ENCODE measurements at places on chromosomes 7 and 10. TPM values are rescaled to one million over a fixed set of nuclear protein-coding genes. Genes with fewer than 3 reads are reported as not detected.

The LIPK gene
- not detected for total RNA-seq

The DKK1 gene
- not detected for total RNA-seq

The C10orf53 gene
- total RNA-seq = not detected

The PON1 gene
- not detected for total RNA-seq

The HECW1 gene
- total RNA-seq = not detected

The MYO3A gene
- not detected for total RNA-seq

Data from activated naive CD4-positive, alpha-beta T cell treated with anti-CD3 and anti-CD28 coated beads, Interleukin-2, amount 50 U/mL, for 72 hours (primary cell).